Stimulated activated CD8-positive, alpha-beta memory T cell treated with anti-CD3 and anti-CD28 coated beads, Interleukin-7, amount 100 ng/mL, for 24 hours (primary cell): ENCODE measurements at places on chromosomes 1 and 21.

GRCh38 chr1:68745011-68745410, 248.1 kb upstream of the DEPDC1 start:
- no peak for DNase-seq

DNA sequence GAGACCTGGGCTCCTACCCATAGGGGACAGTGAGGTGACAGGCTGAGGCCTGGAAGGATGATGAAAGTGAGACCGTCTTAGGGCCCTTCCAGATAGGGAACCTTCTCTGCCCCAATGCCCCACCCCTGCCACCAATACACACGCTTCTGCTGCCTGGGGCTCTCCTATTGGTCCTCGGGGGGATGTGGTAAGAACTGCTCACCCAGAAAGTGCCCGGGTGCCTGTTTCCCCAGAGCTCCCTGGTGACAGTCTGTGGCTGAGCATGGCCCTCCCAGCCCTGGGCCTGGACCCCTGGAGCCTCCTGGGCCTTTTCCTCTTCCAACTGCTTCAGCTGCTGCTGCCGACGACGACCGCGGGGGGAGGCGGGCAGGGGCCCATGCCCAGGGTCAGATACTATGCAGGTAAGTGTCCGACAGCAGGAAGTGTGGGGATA, 948 bp downstream of the SEMA4A start:
- peak; percentile 33 for DNase-seq

DNA sequence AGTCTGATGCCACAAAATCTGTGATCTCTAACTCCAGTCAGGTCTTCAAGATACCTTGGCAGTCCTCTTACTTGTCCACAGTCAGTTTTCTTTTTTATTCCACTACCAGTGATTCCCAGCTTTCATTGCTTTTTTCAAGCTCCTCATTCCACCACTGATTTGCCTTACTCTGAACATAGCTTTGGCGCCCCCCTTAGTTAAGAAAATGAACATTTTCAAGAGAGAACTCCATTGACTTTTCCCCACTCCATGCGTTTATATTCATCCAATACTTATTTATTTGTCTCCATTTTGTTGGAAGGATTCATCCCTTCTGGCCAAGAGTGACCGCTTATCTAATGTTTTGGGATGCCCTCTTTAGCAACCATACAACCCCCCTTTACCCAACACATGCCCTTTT, 33.9 kb upstream of the IPO9 start:
- DNase-seq: no peak

DNA sequence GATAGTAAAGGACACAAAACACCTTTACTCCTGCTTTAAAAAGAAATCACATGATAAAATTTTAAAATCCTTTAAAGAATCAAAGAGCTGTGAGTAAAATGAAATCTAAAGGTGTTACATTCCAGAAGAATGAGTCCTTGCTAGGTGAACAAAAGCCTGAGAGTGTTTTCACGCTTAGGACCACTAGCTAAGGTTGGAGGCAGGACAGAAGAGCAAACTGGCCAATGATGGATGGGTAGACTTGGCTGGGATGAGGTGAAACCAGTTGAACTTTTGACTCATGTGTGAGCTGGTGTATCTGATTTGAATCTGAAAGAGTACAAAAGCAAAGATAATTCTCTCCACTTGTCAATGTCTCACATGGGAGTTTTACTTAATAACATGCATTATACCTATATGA, 35.1 kb downstream of the CATSPERE start:
- DNase-seq: no peak

DNA sequence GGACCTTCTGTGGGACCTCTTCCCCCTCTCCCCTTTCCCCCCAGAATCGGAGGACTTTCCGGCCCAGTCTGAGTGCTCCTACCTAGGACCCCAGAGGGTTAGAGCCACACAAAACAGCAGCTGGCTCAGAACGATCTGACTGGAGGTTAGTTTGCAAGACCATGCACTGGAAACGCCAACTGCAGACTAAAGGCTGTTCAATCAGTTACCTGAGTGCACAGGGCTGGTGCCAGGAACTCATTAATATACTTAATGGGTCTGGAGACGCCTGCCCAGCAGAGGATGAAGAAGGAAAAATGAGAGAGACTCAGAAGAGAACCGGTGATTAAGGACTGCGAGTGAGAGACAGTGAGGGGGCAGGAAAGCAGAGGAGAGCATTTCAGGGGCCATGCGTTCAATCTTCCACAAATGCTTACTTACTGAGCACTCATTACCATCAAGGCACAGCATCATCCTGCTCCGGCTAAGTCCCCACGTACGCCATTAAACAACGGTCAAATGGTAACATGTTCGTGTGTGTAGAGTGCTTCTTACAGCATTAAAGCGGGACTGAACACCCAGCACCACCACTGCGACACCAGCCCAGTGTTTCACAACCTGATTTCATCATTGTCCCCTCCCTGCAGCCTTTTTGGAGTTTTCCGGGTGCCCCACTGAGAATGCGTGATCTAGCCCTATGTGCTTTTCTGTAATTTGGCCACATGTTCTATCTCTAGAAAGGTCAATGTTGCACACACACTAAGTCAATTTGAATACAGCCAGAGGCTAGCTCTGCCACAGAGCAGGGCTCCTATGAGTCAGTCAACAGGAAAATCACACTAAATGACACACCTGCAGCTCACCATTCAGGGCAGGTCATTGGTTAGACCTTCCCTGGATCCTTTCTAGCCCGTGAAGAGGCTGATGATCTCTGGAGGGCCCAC, 7.6 kb downstream of the ENO1 start:
- no peak for DNase-seq

DNA sequence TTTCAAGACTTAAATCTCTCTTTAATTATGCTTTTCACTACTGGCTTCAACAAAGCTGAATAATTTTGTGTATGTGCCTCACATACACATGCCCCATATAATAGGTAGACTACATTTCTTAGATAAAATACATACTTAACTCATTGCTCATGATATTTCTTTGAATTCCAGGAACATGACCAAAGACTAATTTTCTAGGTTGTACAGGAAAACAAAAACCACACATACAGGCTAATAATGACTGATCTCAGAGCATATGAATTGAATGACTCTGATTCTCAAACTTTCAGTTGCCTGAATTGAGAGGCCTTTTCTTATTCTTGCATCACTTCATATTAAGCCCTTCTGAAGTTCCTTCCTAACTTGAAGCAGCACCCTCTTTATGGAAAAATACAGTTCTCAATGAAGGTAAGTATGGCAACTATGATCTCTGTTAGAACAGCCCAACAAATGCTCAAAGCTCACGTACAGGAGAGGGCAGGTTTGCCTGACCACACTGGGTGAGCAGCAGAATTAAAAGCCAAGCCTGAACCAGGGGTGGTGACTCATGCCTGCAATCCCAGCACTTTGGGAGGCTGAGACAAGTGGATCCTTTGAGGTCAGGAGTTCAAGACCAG, 22.6 kb upstream of the UAP1 start:
- DNase-seq: no peak

DNA sequence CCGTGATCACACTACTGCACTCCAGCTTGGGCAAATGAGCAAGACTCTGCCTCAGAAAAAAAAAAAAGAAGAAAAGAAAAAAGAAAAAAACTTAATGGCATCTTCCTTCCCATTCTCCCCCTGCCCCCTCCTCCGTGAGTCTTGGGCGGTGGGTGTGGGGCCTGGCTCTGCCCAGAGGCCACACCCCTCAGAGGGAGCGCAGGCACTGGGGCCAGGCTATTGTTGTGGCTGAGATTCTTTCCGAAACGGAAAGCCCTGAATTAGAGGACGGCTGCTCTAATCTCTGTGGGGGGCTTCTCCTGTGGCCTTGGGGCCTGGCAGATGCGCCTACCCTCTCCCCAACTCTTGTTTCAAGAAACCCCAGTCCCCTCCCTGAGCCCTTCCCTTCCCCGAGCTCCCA, 4.1 kb upstream of the FAM110D start:
- no peak for DNase-seq

- no peak for DNase-seq
Observed at GRCh38 chr21:35927262-35927661, 133.1 kb downstream of the SETD4 start.

DNA sequence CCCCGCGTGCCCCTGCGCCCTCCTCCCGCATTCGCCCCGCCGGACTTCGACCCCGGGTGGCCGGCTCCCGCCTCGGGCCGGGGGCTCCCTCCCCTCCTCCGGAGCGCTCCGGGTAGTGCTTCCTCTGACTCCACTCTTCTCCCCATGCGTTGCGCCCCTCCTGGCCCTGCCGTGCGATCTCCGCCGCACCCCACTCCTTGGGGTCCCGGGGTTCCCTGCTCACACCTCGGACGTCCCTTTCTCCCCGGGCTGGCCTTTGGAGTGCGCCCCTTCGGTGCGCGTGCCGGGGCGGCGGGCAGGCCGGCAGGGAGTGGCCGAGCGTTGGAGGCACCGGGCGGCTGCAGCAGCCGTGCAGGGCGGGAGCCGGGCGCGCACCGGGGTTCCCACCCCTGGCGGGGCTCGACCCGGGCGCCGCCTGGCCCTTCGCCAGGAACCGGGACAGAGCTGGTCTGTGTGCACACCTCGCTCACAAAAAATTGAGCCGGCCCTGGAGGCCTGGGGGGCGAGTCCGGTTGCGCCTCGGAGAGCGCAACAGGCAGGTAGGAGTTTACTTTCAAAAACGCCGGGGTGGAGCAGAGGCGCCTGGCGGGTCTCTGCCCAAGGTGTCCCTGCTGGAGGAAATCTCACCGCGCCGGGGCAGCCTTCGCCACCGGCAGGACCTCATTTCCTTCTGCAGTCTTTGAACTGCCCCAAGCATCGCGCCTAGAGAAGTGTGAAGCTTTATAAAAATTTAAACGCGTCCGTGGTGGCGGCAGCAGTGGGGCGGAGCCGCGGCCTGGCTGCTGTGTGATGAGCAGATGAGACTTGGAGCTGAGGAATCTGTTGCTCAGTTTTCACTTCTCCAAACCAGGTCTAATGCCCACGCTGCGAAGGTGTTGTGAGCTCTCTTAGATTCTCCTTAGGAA, 650 bp downstream of the VANGL1 start:
- no peak for DNase-seq

DNA sequence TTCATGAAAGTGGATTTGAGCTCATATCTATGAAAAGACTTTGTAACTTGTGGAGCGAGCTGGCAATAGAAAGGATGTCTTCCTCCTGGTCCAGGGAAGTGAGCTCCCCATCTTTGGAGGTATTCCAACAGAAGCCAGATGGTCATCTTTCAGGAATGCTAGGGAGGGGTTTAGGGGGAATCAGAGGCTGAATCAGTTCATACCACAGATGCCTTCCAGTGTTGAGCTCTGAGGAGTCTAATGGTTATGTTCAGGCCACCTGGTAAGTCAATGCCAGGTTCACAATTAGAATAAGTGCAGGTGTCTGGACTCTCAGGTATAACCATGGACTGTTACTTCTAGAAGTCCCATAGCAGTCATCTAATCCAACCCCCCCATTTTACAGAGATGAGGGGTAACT, 119.1 kb downstream of the ACTL8 start:
- no peak for DNase-seq

DNA sequence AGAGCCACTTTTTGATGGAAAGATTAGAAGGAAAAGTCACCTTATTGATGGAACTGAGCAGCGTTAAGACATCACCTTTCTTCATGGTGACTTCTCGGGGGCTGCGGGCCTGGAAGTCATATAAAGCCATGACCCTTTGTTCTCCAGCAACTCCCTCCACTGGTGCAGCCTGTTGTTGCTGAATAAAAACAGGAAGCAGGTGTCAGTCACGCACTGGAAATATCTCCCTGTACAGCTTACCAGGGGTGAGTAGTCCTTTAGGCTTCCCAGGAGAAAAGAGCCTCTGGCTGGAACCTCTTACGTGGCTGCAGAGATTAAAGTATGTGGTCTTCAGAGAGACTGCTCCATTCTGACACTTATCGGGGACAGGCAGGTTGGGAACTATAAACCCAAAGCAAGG, 31.9 kb downstream of the SPTA1 start:
- DNase-seq: no peak

DNA sequence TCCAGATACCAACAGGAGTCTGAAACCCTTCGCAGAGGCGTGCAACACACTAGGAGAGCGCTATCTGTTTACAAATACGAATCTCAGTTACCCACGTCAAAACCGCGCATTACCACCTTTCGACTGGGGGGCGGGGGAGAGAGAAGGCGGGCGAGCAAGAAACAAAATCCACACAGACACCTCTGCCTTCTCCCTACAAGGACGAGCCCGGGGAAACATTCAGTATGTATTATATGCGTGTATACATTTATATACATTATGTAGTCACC, 722 bp downstream of the TUT4 start:
- peak; percentile 28 for DNase-seq

GRCh38 chr1:117642963-117643362, 37.1 kb downstream of the TENT5C start:
- DNase-seq: no peak

- peak; percentile 19 for DNase-seq
Observed at GRCh38 chr1:96722161-96722922, 758 bp downstream of the PTBP2 start.

DNA sequence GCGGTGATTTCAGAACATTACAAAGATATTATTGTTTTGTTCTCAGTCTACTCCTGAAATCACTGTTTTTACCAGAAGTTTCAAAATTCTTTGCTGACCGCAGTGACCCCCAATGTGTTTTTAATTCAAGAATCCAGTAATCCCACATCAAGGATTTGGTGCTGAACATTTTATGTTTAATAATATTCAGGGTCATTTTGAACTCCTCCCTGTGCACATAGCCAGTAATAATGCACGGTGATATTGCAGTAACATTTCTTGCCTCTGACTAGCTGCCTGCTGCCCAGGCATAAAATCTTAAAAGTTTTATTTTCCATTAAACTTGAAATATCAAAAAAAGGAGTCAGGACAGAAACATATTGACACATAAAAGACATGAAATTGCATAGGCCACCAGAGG, 443.4 kb upstream of the NCAM2 start:
- DNase-seq: no peak

GRCh38 chr1:6907201-6907600, 121.9 kb downstream of the CAMTA1 start:
- DNase-seq: no peak

DNA sequence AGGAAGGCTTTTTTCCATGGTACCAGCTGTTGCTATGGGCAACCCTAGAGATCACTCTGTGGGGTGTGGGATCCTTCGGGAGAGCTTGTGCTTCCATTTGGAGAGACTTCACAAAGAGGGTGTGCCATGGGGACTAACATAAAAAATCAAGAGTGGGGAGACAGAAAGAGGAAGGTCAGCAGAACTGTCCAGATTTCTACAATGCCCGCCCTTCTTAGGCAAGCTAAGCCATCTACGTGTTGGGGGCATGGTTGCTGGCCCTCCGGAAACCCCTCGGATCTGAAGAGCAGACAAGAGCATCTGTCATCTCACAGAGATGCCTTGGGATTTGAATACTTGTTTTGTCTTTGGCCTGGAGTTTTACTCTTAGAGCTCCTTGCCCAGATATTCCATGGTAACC, 83.9 kb upstream of the ZNF648 start:
- DNase-seq: no peak

- no peak for DNase-seq
Observed at GRCh38 chr21:45910548-45911221, 70.9 kb upstream of the COL6A1 start.

DNA sequence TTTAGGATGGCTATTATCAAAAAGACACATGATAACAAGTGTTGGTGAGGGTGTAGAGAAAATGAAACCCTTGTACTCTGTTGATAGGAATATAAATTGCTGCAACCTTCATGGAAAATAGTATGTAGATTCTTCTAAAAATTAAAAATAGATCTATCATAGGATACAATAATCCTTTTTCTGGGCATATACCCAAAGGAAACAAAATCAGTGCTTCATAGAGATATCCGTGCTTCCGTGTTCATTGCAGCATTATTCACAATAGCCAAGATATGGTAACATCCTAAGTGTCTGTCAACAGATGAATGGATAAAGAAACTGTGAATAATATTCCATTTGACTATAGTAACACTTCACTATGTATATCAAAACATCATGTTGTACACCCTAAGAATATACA, 106.7 kb downstream of the MIS18A start:
- DNase-seq: no peak

GRCh38 chr1:1427106-1427819, 6.2 kb upstream of the ANKRD65 start:
- DNase-seq: no peak
